ENCODE measurements at places on chromosomes 7 and 10.

DNA sequence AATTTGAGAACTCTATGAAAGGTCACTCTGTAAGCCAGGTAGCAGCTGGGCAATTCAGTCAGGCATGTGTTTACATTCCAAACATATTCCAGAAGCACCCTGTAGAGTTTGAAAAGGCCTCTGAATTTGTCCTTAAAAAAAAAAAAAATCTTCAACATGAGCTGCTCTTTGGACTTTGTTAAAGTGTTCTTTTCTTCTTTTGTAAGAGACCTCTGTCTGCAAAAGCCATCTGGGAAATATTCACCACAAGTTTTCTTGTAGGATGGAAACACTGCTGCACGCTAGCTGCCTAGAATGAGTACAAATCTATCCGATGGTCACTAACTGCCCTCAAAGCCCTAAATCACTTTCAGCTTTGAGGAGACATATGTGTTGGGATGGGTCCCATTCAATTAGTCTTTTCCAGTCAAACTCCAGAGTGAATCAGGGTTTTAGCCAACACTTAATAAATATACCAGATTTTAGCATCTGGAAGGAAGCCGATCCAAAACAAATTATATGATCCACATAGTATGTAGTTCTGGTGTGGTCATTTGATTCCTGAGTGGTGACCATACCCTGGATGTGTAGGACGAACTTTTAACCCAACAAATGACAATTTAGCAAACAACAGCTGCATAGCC is 85.9 kb downstream of the CD36 start:
- no peak for DNase-seq

- DNase-seq = no peak
Measured at GRCh38 chr7:43313628-43314378, 201.4 kb downstream of the HECW1 start.

- no peak for DNase-seq
Measured at GRCh38 chr10:60853107-60853506, 74.8 kb downstream of the CDK1 start.

DNA sequence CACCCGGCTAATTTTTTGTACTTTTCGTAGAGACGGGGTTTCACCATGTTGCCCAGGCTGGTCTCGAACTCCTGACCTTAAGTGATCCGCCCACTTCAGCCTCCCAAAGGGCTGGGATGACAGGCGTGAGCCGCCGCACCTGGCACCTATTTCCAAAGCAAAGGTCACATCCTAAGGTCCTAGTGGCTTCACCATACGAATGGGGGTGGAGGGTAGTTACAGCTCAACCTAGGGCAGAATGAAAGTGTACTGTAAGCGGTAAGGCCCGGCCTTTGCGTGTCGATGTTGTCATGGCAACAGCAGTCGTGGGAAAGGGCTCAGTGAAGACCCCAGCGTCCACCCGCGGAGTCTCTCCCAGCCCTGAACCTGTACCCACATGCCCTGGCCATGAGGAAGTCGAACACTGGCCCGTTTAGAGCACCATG is 1.6 kb upstream of the COX19 start:
- no peak for DNase-seq

- no peak for DNase-seq
Measured at GRCh38 chr7:149385195-149385950, 75.5 kb downstream of the ZNF777 start.

DNA sequence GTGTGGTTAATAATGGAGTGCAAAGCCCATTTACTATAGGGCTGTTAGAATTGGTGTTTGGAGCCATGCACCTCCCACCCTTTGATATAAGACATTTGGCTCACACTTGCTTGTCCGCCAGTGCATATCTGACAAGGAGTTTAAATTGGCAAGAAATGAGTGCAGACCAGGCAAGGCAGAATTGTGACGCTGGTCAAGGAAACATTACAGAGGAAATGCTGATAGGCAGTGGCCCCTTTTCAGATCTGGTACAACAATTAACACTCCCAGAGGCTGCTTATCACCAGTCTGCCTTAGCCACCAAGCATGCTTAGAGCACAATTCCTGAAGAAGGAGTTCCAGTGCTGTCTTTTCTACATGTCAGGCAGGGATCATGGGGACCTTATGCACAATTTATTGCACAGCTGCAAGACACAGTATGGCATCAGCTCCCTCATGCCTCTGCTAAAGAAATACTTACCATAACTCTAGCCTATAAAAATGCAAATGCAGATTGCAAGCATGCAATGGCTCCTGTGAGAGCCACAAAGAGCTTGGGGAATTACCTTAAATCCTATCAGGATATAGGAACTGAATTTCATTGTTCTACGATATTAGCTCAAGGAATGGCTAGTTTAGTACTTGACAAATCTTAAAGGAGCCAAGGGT is 35.2 kb downstream of the OR13A1 start:
- no peak for DNase-seq

DNA sequence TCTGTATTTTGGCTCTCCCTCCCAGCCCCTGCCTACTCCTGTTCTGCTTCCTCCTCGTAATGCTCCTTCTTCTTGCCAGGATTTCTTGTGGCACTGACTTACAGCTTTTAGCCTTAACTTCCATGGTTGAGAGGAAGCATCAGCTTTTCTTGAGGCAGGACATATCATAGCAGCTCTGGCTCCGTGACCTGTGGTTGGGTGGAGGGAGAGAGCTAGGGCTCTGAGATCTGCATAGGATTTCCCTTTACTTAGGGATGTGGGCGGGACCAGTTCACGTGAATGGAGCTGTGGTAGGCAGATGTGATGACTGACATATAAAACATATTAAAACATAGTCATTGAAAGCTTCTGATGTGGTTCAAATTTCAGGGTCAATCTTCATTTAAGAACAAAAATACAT is 10.6 kb upstream of the RAB11FIP2 start:
- DNase-seq = no peak

DNA sequence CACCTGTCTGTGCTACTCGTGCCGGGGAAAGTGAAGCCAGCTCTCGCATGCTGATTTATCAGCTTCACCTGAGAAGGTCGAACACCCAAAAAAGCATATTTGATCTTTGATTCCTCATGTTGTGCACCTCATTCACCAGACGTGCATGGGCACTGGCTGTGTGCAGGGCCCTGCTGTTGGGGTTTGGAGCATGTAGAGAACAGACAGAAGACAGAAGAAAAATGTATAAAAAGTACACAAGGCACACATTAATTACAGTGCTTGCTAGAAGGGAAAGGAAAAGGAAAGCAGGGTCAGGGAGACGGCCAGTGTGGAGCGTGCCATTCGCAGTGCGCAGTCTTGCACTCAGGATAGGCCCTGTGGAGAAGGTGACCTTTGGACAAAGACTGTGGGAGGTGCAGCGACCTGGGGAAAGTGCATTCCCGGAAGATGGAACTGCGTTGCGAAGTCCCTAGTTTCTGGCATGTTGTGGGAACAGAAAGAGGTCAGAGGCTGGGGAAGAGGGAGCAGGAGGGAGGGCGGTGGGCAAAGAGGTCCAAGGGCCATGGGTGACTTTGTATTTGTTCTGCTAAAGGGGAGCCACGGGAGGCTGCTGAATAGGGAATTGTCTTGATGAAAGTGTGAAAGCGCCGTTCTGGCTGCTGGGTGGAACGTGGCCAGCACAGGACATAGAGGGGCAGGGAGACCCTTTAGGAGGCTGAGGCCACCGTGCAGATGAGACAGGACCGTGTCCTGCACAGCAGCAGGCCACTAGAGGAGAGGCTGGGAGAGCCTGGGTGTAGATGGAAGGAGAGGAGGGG is 232.8 kb downstream of the GLRX3 start:
- no peak for DNase-seq

GRCh38 chr7:99139036-99139435 is 4.9 kb downstream of the SMURF1 start:
- no peak for DNase-seq

GRCh38 chr10:3199488-3199887 is 26.9 kb upstream of the PITRM1 start:
- no peak for DNase-seq

- DNase-seq = no peak
Measured at GRCh38 chr7:51607447-51607846, 290.8 kb upstream of the COBL start.

GRCh38 chr7:142587578-142588191 is 161.6 kb upstream of the PRSS1 start:
- DNase-seq = no peak

GRCh38 chr10:1517684-1518083 is 219.6 kb downstream of the ADARB2 start:
- DNase-seq = no peak

- no peak for DNase-seq
Measured at GRCh38 chr10:110923856-110924493, 4.6 kb downstream of the SHOC2 start.

- no peak for DNase-seq
Measured at GRCh38 chr7:151452680-151453325, 12.9 kb upstream of the CRYGN start.

DNA sequence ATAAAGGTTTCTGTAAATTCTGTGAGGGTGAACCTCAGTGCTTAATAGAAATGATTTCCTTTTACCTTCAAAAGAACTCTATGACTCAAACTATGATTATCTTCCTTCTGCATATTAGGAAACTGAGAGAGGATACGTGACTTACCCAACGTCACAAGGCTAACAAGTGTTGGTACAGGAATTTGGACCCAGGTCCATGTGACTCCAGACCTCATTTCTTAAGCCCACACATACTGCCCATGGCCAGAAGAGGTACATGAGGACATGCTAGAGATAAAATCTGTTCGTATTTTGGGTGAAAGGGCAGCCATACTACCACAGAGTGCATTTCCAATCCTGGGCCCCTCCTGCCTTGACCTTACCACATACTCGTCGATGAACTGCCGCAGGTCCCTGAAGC is 61.5 kb upstream of the TM9SF3 start:
- DNase-seq = no peak

- no peak for DNase-seq
Measured at GRCh38 chr10:7525314-7526016, 114.6 kb upstream of the SFMBT2 start.

DNA sequence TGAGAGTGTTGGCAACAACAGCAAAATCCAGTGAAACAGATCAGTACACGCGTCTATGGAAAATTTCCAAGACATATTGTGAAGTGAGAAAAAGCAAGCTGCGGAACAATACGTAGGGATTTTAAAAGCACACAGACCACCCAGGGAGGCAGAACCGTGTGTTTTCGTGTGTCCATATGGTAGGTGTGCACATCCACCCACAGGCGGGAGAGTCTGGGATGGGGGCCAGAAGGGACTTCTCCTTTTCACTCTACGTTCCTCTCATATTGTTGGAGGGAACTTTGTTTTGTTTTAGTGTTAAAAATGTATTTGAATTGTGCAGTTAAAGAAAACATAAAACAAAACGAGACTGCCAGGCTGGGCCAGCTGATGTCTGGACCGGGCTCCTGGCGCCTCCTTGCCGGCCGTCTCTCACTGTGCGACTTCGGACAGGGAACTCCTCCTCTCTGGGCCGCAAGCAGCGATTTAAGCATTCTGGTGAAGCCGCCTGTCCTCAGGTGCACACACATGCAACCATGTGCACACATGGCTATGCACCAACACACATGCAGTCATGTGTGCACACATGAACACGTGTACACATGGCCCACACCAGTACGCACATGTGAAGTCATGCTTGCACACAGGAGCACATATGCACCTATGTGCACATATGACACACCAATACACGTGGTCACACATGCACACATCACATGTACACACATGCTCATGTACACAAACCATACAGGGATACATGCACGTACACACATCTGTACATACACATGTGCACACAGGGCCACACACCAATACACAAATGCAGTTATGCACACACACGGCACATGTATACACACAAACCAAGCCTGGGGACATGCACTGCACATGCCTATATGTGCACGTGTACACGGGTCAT is 141.1 kb downstream of the ELFN1 start:
- DNase-seq = no peak

- DNase-seq = no peak
Measured at GRCh38 chr10:58399410-58399809, 14.2 kb downstream of the TFAM start.

- DNase-seq = no peak
Measured at GRCh38 chr7:1779445-1779844, 109.4 kb downstream of the ELFN1 start.

- DNase-seq = no peak
Measured at GRCh38 chr7:22402250-22402649, 45.3 kb upstream of the RAPGEF5 start.

DNA sequence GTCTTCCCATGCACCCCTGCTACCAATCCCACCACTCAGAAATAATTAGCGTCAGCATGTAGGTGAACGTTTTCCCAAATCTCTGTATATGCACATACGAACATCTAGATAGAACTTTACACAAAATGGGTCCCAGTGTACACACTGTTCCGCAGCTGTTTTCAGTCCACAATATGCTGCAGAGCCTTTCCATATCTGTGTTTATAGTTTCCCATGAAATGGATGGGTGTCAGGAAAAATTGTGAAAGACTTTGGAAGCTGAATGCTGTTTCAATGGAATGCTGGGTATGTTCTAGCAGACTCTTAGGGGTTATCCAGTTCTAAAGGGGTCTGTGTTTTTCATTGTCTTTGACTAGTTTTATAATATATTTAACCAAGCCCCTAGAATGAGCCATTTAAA is 13.8 kb downstream of the GRK5 start:
- no peak for DNase-seq

- DNase-seq = no peak
Measured at GRCh38 chr10:67239864-67240497, 314.1 kb downstream of the LRRTM3 start.

DNA sequence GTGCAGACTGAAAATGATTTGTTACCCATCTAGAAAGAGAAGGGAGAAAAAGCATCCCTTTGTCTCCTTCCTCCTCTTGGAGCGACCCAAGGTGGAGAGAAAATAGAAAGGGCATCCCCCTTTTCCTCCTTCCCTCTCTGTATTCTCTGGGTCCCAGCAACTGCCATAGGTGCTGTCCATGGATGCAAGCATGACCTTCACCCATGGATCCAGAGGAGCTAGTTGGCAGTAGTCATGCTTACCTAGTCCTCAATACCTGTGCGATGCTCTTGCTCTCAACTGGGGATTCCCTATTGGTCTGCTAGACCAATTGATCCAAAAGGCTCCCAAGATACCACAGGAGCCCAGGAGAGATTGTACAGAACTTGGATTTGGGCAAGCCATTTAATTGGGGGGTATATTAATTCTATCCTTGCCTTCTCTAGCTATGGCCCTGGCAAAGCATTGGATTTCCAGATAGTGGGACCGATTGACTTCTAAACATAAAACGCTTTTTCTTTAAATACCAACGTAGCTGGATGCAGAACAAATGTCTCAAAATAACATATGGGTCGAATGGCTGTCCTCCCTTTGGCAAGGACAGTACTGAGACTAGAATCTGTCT is 547.8 kb upstream of the IGFBP3 start:
- DNase-seq = no peak

- DNase-seq = no peak
Measured at GRCh38 chr7:37068038-37068437, 343.7 kb upstream of the AOAH start.

DNA sequence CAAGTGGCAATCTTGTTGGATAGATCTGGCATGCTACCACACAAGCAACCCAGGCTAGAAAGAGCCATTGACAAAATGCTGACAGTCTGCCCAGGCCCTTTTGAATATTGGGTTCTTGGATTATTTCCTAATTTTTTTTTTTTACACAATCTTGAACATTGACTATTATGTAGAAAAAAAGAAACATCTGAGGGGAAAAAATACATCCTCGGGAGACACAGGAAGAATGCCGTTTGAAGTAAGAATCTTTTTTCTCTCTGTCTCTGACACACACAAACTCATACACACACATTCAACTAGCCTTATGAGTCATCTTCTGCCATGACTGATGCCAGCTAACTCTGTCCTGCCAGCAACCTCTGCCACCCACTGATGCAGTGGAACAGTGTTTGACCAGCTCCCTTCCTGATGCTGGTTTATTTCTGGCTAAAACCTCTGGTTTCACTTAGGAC is 47.2 kb downstream of the SORBS1 start:
- DNase-seq = no peak

All from stimulated activated CD4-positive, alpha-beta T cell treated with anti-CD3 and anti-CD28 coated beads, TNF-alpha, amount 100 ng/mL, for 4 hours (primary cell).